Adrenal gland (tissue), 19 donors: ENCODE measurements at places on chromosomes 6 and 20. TPM values are rescaled to one million over a fixed set of nuclear protein-coding genes. Genes with fewer than 3 reads are reported as not detected.

Gene SYCP2
- 1.4 TPM for total RNA-seq

GRCh38 chr20:63120808-63121090 lies 95.2 kb downstream of the YTHDF1 start:
- DNase-seq: no peak

GRCh38 chr6:34393191-34393965 lies 909 bp upstream of the NUDT3 start:
- no peak for DNase-seq

Gene RGS19
- 42.0 TPM for total RNA-seq

Gene MRPL2
- total RNA-seq: 85.1 TPM
